Mononuclear cell (primary cell): ENCODE measurements at places on chromosomes 2 and 18. TPM values are rescaled to one million over a fixed set of nuclear protein-coding genes. Genes with fewer than 3 reads are reported as not detected.

The CRYGD gene
- not detected for total RNA-seq

The CCDC93 gene
- 69.5 TPM for total RNA-seq

The REEP1 gene
- total RNA-seq = 0.63 TPM

The LRP1B gene
- under 0.01 TPM for total RNA-seq
